Heart left ventricle (tissue), 16 donors: ENCODE measurements at places on chromosomes 11 and 22.
A peak's percentile ranks its signal among the peaks of the same experiment; 100 is the strongest.

DNA sequence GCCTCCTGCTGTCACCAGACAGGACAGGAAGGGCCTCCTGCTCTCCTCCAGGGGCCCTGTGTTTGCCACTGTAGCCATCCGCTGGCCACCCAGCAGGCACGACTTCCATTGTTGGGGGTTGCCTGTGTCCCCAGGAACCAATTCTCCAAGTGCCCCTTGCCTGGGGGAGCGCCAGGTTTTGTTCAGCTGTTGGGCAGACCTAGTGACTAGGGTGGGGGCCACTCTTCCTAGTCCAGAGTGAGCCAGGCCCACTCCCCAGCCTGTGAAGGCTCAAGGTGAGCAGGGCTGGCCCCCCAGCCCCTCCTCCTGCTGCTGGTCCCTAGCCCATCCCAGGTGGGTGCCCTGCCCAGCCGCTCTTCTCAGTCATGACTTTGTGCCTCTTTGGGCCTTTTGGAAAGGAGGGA is 30.9 kb downstream of the OSBPL5 start:
- DNase-seq = peak; percentile 15

GRCh38 chr11:111435046-111435698 is 56.1 kb upstream of the POU2AF1 start:
- DNase-seq = no peak

- peak; percentile 99 for DNase-seq
These were observed at the start of gene MSANTD4 for GRCh38 chr11:106021967-106022794. Gene MSANTD4 (minus strand): TSS chr11:106022240. CDS start chr11:106010917, 11,323 bp downstream.

DNA sequence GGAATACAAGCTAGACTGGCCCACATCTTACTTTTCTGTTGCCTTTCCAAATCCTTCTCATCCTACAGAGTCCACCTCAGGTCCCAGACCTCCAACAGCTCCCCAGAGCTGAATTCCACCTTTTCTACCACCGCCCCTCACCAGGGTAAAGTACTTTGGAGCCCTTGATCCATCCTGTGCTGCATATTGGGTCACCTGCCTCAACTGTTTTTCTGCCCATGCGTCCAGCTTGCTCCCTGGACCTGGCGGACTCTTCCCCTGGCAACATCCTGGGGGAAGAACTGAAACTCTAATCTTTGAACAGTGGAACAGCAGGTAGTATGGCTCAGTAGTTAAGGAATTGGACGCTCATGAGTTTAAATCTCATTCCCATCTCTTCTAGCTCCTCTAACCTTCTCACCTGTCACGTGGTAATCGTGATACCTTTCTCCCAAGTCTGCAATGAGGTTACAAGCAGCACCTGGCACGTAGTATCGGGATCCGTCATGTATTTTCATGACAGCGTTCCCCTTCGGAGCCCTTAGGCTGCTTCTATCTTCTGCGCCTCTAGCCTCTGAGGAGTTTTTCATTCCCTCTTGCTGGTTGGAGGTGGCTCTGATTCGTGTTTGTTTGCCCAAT is 98.1 kb downstream of the CEP164 start:
- no peak for DNase-seq

DNA sequence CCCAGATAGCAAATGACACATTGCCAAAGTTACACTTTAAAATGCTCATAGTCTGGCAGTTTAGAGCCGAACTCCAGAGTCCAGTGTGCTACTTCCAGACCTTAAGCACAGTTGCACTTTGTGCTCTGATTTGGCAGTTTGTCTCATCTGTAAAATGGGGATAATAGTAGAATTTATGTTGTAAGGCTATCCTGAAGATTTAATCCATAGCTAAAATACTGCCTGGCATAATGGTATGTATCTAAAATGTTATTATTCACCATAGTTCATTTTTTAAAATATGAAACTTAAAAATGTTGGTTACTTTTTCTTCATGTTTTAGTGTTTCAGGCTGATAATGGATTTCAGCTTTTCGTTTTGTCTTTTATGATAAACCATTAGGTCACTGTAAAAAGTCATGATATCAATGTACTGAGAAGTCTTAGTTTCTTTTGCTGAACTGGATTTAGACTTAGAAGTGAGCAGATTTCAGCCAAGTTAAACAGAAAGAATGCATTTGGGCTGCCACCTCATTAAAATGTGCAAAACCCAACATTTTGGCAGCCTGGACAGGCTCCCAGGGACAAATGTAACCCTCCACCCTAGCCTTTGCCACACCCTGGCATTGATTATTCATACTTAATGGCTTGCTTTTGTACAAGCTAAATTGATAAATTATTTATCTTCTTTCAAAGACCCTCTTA is 933 bp downstream of the OLFML1 start:
- DNase-seq = no peak

GRCh38 chr11:2297623-2298030 is 4.1 kb downstream of the C11orf21 start:
- no peak for DNase-seq

GRCh38 chr22:30302810-30303138 is 13.5 kb upstream of the CASTOR1 start:
- no peak for DNase-seq
